ENCODE measurements at places on chromosomes 4 and X.

DNA sequence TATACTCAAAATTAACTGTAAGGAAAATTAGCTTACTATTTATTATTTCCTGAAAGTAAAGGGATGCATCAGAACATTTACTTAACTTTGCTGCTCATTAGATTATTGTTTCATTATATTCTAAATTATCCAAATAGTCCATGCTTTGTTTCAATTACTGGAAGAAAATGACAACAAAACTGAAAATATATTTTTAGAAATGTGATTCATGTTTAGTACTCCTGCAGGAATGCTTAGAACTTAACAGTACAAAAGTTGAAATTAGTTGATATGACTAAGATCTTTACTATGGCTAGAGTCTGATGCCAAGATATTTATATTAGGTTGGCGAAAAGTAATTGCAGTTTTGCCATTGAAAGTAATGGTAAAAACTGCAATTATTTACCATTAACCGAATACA lies 660.5 kb upstream of the PABPC4L start:
- no peak for DNase-seq

DNA sequence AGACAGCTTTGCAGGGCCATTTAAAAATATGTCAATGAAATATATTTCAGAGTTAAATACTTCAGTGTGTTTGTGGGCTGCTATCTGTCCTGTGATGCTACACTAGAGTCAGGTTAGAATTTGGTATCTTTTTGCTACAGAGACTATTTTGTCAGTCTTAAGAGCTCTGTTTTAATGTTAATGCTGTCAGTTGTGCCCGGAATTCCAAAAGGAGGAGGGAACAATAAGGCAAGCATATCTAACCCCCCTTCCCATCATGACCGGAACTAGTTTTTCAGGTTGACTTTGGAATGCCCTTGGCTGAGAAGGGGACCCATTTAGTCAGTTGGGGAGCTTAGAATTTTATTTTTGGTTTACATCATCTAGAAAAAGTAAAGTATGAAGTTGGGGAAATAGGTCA lies 34.9 kb upstream of the SLC25A4 start:
- no peak for DNase-seq

DNA sequence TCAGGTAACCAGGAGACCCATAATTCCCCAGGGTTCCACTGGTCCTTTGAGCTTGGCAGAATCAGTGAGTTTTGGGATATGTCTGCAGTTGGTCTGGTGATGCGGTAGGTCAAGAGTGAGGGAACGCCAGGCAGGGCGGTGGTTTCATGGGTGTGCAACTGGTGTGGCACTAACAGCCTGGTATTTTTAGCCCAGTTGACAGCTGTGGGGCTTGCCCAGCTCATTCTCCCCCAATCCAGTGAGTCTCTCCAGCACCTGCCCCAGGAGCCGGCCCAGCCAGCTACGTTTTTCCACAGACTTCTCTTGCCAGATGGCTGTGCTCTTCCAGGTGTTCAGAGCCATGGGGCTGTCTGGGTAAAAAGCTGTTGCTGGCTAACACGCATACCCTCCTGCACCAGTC lies 1019.9 kb downstream of the CCSER1 start:
- no peak for DNase-seq

GRCh38 chrX:140440876-140441275 lies 64.0 kb downstream of the SOX3 start:
- DNase-seq: no peak

GRCh38 chr4:185013417-185014125 lies 4.7 kb upstream of the HELT start:
- DNase-seq: no peak

- no peak for DNase-seq
Observed at GRCh38 chr4:138572007-138572406, 329.9 kb upstream of the SLC7A11 start.

- DNase-seq: no peak
Observed at GRCh38 chr4:70678383-70678999, 9.8 kb upstream of the UTP3 start.

GRCh38 chr4:172794307-172794703 lies 374.3 kb upstream of the GALNT7 start:
- DNase-seq: no peak

- no peak for DNase-seq
Observed at GRCh38 chr4:17370818-17371217, 141.1 kb downstream of the QDPR start.

- DNase-seq: no peak
Observed at GRCh38 chrX:155767876-155768769, 113.0 kb upstream of the VAMP7 start.

GRCh38 chrX:147875866-147876596 lies 35.7 kb upstream of the FMR1 start:
- no peak for DNase-seq

DNA sequence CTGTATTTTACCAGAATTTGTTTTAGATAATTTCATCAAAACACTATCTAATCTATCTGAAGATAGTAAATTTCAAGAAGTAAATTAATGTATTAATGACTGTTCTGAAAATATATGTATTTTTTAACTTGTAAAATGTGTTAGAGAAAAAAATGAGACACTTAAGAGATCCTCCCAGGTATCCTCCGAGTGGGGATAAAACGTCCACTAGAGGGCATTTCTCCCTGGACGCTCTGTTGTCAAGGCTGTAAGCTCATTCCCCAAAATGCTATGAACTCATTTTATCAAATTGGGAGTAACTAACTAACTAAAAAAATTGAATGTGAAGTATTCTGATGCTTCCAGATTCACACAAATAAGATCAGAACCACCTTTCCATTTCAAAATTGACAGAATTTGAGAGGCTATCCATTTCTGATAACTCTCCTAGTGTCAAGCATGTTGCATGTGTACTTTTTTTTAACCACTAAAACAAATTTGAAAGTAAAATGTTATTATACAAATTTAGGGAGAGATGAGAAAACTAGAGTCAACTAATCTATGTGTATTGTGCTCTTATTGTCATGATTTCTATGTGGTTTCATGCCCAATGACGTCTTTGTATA lies 337.3 kb upstream of the HS3ST1 start:
- DNase-seq: no peak

- no peak for DNase-seq
Observed at GRCh38 chr4:127045861-127046260, 586.9 kb upstream of the INTU start.

DNA sequence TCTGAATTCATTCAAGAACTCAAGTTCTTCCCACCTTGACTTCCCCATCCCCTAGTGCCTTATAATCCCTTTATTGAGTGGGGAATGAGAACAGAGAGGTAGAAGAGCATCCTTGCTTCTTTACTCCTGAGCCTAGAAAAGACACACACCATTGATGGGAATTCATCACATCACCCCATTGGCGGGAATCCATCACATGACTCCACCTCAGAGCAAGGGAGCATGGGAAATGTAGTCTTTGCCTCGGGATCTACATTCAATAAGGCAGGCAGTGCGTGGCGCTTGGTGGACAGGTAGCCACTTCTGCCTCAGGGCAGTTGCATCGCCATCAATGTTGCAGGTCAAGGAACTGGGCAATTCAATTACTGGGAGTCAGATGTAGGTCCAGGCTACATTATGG lies 50.7 kb downstream of the MXRA5 start:
- DNase-seq: no peak

DNA sequence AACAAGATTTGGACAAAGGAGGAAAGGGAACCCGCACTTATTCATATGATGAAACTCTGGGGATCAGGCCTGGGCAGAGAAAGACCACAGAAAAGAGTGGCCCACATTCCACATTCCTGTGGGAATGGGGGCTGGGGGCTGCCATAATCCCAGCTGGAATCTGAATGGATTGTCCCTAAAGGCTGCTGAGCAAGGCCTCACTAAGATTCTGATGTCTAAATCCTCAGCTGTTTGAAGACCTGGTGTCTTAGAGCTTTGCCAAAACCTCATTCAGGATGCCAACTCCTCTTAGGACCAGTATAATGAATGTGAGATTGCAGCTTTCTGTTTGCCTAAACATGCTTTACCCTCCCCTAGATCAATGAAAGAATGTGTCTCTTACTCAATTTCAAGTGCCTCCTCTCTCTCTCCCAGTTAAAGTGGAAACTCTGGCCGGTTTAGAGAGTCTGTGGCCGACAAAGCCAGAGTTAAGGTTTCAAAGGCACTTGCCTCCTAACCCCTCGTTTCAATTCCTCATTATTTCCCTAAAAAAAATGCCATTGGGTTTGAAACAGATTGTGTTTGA lies 33.3 kb upstream of the GPC4 start:
- DNase-seq: no peak

GRCh38 chr4:76326515-76326914 lies 20.0 kb downstream of the STBD1 start:
- no peak for DNase-seq

DNA sequence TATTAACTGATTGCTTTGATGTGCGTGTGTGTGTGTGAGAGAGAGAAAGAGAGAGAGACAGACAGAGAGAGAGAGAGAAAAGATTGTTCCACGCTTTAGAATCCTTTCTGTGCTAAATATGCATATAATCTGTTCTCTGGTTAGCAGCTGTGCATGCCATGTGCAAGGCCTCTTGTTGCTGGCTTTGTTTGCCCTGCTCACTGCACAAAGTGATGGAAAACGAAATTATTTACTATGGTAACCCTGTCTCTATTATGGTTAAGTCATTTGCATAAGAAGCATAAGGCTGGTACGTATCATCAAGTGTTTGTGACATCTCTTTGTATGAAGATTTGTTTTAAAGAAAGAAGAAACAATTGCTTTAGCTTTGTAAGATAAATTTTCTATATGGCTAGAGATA lies 190.2 kb upstream of the POF1B start:
- DNase-seq: no peak

DNA sequence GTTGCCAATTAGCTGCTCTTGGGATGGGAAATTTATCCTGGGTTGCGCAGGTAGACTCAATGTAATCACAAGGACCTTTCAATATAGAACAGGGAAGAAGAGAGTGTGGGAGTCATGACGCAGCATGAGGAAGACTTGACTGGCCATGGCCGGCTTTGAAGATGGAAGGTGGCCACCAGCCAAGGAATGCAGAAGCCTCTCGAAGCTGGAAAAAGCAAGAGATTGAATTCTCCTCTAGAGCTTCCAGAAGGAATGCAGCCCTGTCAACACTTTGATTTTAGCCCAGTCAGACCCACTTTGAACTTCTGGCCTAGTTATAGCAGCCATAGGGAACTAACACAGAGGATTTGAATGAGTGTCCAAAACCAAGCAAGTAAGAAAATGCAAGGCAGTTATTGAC lies 14.7 kb upstream of the SH3KBP1 start:
- DNase-seq: no peak

DNA sequence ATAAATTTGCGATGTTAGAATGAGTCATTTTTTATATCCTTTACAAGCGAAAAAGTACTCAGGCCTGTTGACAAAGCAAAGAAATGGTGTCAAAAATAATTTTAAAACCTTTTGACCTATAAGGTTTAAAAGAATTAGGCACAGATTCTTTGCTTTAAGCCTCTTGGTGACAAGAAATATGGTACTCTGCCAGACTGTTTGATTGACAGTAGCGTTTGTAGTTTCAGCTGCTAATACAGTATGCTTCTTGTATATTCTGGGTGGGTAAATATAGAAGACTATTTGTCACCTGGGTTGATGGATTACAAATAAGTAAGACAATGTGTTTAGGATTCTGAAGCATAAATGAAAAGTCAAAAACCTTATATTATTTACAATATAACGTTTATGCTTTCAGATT lies 193.1 kb upstream of the PITX2 start:
- DNase-seq: no peak

GRCh38 chr4:153939570-153939969 lies 150.7 kb upstream of the SFRP2 start:
- no peak for DNase-seq

GRCh38 chr4:6540879-6541278 lies 34.1 kb upstream of the MAN2B2 start:
- no peak for DNase-seq

- DNase-seq: no peak
Observed at GRCh38 chr4:123017636-123018395, 95.4 kb upstream of the NUDT6 start.

GRCh38 chr4:142435599-142436235 lies 410.4 kb downstream of the INPP4B start:
- DNase-seq: peak; percentile 46

DNA sequence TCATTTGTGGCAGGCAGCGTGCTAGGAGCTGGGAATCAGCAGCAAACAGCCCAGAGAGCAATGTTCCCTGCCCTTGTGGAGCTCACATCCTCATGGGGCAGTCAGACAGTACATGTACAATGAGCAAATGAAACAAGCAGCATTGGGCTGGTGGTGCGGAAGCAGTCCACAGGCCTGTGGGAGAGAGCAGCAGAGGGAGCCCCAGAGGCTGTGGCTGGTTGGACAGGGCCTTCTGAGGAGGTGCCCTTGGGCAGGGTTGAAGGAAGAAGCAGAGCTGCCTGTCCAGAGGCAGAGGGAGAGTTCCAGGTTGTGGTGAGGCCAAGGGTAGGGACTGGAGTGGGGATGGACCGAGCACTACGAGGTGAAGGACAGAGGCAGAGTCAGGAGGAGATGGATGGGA lies 22.5 kb downstream of the MMGT1 start:
- DNase-seq: no peak

DNA sequence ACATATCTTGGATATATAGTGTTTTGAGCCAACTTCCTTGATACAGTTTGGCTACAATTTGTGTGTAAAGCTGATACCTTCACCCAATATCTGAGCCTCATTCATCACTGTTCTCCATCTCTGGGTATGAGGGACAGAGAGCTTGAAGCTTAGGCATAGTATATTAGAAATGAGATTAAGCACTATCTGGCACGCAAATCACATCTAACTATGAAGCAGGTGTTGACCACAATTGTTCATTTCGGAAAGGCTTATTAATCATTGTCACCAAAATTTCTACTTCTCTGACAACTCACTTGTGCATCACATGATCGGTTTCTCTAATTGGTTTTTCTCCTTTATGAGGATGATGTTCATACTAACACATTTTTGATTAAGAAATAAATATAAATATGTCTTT lies 2.1 kb upstream of the POF1B start:
- DNase-seq: no peak

- no peak for DNase-seq
Observed at GRCh38 chr4:115418635-115419396, 305.4 kb upstream of the NDST4 start.

DNA sequence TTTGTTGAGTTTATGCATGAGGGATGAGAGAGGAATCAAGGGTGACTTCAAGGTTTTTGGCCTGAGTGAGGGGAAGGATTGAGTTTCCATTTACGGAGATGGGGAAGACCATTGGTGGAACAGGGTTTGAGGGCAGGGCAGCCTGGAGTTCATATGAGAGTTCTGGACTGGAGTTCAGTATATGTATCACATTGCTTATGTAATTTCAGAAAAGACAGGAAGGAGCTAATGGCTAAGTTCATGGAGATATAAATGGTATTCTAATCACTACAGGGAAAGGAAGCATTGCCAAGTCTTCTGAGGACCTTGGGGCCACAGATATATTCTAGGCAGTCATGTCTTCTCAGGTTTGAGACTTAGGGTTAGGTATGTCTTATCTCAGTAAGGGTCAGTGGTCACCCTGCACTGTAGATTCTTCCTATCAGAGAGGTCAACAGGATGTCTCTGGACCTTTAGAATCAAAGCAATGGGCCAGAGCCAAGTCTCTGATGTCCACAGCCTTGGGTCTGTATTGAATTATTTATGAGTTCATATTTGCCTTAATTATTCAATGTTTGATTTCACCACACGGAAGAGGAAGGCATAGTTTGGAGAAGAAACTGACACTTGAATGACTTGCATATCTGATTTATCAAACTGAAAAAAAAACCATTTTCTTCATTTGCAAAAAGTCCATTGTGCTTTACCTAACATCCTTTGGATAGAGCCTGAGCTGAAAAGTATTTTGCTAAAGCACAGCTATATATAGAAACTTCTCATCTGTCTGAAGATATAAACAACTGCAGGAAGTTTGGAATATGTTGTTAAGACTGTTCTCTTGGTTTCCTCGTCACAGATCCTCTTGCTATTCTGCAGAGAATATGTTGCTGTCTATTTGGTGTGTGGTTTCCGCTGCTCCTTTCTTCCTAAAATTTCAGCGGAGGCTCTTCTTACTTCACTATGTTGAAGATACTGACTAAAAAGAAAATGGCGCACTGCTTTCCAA lies 139.5 kb downstream of the PDGFRA start:
- no peak for DNase-seq
